Astrocyte (in vitro differentiated cells and primary cell): ENCODE measurements at places on chromosomes 11 and 22. TPM values are rescaled to one million over a fixed set of nuclear protein-coding genes. Genes with fewer than 3 reads are reported as not detected.
A peak's percentile ranks its signal among the peaks of the same experiment; 100 is the strongest.

DNA sequence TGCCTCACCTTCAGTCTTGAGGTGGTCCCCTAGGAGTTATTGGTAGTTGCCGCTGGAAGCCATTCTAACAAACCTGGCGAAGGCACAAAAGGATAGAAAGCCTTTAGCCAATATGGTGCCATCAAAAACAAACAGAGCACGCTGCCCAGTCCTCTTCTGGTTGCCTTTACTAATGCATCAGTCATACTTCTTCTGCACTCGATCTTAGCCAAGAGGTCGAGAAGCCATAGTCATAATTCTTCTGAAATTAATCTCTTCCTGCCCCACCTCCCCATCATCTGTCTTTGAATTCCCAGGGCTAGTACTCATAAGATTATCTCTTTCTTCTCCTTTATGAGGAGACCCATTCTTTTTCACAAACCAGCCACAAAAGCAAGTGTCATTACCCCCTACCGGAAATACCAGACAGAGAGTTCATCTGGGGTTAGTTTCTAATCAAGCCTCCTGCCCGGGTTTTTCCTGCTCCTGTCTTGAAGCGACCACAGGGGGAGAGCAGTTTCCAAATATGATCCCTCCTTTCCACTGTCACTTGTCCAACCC is 21.4 kb upstream of the EHF start:
- no peaks in the 10 kb centered on the region for H3K27me3 ChIP-seq
- no peak overlapping the region for H3K4me3 ChIP-seq
- H3K36me3 ChIP-seq, result no peaks in the 10 kb centered on the region
- peak; percentile 88 for DNase-seq
- H3K27ac ChIP-seq, result peak overlapping the region; percentile 31

The OR8B12 gene
- not detected in 2 replicates for total RNA-seq

The OR52N4 gene
- total RNA-seq, result not detected in 2 replicates

The MYBPC3 gene
- not detected in 2 replicates for total RNA-seq

- H3K4me1 ChIP-seq, result no peaks in the 10 kb centered on the region
- no peaks in the 10 kb centered on the region for H3K27me3 ChIP-seq
- no peaks in the 10 kb centered on the region for H3K36me3 ChIP-seq
- H3K27ac ChIP-seq, result no peak overlapping the region
- no peak overlapping the region for H3K4me3 ChIP-seq
Measured at GRCh38 chr11:92443199-92443598, 218.6 kb downstream of the FAT3 start.

DNA sequence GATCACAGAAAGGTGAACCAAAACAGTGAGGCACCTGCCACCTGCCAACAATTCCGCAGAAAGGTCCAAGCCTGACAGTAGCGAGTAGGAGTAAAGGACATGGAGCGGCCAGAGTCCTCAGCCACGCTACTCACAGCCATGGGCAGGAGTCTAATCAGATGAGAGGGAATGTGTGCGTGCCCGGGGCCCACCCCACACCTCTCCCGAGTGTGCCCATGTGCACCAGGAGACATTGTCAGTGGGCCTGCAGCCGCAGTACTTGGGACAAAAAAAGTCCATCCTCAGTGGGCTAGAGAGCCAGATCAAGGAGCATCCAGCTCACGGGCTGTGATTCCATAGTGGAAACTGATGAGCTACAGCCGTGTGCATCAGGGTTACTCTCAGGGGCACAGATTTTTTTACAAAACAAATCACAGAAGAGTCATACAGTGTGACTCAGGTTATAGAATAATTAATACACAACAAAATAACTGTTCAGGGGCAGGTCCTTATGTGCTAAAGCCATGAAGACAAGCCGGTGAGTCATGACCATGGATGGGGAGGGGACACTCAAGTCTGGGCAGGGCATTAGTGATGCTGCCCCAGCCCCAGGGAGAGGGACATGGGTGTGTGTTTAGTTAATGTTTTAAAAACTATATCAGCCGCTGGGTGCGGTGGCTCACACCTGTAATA is 12.0 kb downstream of the SART1 start:
- no peak overlapping the region for H3K27ac ChIP-seq
- H3K27me3 ChIP-seq, result no peaks in the 10 kb centered on the region
- H3K4me1 ChIP-seq, result no peaks in the 10 kb centered on the region

DNA sequence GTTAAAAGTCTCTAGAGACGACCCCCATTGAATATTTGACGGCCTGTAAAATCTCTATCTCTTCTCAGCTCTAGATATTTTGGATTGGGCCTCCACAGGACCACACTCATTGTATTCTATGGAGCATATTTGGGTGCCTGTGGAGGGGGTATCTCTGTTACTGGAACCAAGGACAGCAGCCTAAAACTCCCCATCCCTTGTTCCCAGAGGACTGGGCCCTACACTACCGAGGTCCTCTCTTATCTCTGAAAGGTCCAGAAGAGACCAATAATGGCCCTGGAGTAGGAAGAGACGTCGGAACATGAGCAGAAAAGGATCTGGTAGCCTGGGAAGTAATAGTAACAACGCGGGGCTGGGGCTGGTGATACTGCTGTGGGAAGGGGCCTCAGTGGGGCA is 542 bp downstream of the HPS4 start:
- DNase-seq, result no peak
- peak overlapping the region; percentile 99 for H3K4me3 ChIP-seq
- peaks cover 11% of the 10 kb centered on the region for H3K36me3 ChIP-seq
- H3K27me3 ChIP-seq, result no peaks in the 10 kb centered on the region
- H3K4me1 ChIP-seq, result peaks cover 30% of the 10 kb centered on the region

DNA sequence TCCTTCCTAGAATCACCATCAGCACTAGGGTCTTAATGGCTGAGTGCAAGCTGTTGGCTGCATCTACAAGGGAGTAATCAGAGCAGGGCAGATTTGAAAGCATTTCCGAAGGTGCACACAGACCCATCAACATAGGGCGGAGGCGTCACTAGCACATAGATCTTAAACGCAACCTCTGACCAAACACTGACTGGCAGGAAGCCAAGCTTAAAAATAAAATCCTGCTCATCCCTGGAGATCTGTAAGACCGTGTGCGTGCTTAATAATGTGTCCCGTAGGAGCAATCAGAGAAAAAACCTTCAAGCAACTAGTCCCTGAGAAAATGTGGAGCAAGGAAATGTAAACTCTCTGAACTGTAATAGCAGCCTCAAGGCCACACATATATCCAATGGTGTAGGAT is 470.5 kb downstream of the ETS1 start:
- DNase-seq, result no peak
- no peak overlapping the region for H3K4me3 ChIP-seq
- H3K27ac ChIP-seq, result no peak overlapping the region
- H3K27me3 ChIP-seq, result no peaks in the 10 kb centered on the region

- H3K4me1 ChIP-seq, result peaks cover 16% of the 10 kb centered on the region
- no peaks in the 10 kb centered on the region for H3K36me3 ChIP-seq
- no peak for DNase-seq
- no peak overlapping the region for H3K27ac ChIP-seq
- H3K27me3 ChIP-seq, result no peaks in the 10 kb centered on the region
Measured at GRCh38 chr11:128040603-128041002, 546.8 kb downstream of the ETS1 start.

DNA sequence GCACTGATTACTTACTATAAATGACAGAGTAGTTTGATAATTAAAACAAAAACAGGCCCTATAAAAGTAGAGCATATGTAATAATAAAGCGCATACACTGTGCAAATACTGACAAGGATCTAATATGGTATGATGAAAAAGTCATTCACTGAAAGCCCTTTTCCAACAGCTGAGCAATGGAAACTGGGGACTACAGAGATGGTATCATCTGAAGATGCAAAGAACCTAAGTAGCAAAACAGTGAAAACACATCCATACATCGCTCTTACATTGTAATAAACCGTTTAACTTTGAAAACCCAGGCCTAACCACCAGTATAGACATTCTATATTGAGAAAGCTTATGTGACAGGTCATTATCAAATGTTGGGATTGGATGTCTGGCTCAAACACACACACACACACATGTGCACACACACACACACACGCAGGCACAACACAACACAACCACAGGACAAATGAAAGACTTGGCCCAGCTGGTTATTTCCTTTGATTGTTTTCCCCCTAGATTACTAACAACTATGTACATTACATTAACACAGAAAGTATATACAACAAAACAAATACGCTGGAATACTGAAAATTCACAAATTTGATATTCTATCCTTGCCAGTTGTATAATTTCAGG is 119.5 kb downstream of the APOL5 start:
- peak overlapping the region; percentile 92 for H3K27ac ChIP-seq
- H3K4me3 ChIP-seq, result peak overlapping the region; percentile 92
- no peaks in the 10 kb centered on the region for H3K27me3 ChIP-seq
- peaks cover 38% of the 10 kb centered on the region for H3K4me1 ChIP-seq
- DNase-seq, result no peak
- H3K36me3 ChIP-seq, result no peaks in the 10 kb centered on the region

The RPLP2 gene
- total RNA-seq, result 1,592 and 1,666 TPM in 2 replicates

DNA sequence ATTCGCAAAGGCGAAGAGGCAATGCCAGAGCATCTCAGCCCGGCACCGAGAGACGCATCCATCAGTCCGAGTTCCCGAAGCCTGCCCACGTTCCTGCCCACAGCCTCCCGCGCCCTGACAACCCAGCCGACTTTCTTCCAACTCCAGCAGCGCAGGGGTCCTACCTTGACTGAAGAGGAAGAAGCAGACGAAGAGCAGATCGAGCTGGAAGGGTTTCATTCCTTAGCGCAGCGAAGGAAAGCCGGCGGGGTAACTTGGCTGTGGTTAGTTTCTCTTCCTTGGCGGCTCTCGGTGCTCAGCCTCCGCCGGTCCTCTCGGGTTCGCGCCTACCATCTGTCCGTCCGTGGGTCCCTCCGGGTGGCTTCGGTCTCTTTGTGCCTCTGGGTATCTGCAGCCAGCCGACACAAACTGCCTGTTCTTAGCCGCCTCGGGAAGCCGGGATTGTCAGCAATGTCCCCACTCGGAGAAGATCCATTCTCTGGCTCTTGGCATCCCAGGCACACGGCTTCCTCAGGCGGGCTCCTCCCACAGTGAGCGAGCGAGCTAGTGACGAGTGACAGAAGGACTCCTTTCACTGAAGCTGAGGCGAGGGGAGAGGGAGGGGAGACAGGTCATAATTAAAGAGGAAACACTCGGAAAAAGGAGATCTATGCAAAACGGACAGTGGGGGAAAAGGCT is at the start of gene KIRREL3:
TSS of gene KIRREL3 (minus strand) at position 480 of the 678 bp plus-strand sequence.
- peak within 1 kb of the TSS; percentile 92 for H3K4me3 ChIP-seq
- DNase-seq, result peak; percentile 28
- peaks cover 11% of the 10 kb centered on the region for H3K4me1 ChIP-seq
- H3K27ac ChIP-seq, result peak within 1 kb of the TSS; percentile 70
- no peaks in the 10 kb centered on the region for H3K36me3 ChIP-seq
- no peaks in the 10 kb centered on the region for H3K27me3 ChIP-seq

The MEI1 gene
- 0.19 and 0.64 TPM in 2 replicates for total RNA-seq
